MG63 (cell line): ENCODE measurements at places on chromosomes 3 and 15. TPM values are rescaled to one million over a fixed set of nuclear protein-coding genes. Genes with fewer than 3 reads are reported as not detected.

GRCh38 chr3:61029194-61029593 lies 222.1 kb downstream of the FHIT start:
- no peak for DNase-seq

DNA sequence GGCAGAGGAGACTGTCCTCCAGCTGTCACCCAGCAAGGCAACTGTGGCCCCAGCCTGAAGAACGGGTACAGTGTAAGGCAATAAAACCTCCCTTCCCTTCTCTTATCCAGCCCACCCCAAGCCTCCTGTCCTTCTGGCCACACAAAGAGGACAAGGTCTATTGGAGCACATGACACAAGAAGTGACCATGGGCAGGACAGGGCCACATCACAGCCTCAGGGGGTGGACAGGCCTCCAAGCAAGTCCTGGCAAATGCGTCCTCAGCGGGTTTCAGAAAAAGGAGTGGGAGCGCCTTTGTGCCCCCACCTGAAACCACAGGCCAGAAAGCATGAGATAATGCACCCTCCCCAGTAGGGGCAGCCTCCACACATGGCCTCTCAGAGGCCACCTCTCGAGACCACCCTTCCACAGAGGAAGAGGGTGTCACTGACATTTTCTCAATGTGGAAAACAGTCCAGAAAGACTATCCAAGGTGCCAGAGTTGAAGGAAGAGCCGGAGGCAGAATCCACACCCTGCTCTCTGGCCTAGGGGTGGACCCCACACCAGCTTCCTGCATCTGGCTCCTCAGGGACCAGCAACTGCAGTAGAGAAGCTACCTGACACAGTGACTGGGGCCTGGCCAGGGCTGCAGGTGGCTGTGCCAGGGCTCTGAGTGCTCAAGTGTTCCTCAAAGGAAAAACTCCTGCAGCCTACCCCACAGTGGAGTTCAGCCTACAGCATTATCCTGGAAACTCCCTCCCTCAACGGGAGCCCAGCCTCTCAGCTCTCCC lies 43.9 kb downstream of the CCDC12 start:
- no peak for DNase-seq

DNA sequence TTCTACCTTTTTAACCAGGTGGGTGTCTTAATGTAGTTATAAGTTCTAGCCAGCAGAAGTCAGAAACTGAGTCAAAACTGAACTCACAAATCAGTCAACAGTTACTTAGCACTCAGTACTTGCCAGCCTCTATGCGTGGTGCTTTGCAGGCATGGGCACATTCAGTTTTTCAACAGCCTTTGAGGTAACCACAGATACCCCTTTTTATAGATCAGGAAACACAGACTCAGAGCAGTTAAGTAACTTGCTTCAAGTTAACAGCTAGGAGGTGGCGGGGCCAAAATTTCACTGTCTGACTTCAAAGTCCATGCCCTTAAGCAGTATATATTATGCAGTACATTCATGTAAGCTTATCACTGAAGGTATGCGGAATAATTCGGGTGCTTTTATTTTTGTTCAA lies 139.4 kb downstream of the FHIT start:
- no peak for DNase-seq

GRCh38 chr15:80693682-80694610 lies 1.2 kb upstream of the ABHD17C start:
- peak; percentile 14 for DNase-seq

DNA sequence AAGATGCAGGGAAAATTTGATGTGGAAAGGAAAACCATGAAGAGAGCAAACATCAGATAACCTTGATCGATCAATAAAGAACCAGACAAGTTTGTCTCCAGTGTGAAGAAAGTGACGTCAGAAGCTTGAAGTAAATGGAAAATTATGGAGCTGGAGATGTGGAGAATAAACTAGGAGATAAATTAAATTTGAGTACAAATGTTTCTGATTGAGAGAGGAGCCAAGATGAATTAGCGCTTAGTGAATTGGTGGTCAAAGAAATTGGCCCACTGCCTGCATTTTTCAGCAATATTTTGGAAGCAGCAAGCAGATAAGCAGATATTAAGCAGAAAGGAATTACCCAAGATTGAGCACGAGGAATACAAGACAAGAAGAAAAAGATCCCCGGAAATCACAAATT lies 567.3 kb upstream of the ZNF385D start:
- DNase-seq: no peak

GRCh38 chr3:12396471-12396870 lies 87.8 kb upstream of the TSEN2 start:
- DNase-seq: no peak

DNA sequence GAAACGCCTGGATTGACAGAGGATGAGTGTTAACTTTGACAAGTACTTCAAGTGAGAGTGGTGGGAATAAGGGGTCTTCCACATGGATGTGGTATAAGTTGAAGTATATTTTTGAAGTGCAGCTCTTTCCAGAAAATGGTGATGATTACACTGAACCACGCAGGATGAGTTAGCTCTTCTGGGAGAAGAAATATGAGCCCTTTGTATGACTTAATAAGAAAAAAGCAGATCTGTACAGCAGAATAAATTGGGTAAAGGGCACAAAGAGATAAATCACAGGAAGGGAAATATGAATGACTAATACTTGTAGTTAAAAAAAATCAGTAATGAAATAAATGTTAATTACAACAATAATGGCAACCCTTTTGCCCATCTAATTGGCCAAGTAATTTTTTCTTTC lies 1.3 kb downstream of the CCR3 start:
- DNase-seq: no peak

GRCh38 chr15:71825021-71825730 lies 14.8 kb downstream of the NR2E3 start:
- no peak for DNase-seq

DNA sequence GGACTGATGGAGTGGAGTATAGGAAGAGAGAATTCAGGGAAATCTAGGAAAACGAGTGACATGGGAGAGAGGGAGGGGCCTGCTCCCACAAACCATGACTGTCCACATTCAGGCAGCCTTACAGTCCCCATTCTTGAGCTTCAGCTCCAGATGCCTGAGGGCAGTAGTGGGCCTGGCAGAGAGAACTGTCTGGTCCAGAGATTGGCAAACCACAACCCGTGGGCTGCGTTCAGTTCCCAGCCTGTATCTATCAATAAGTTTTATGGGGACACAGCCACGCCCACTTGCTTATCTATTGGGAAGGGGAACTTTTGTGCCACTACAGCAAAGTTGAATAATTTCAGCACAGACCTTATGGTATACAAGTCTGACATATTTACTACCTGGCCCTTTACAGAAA lies 63.8 kb downstream of the SLCO2A1 start:
- DNase-seq: no peak

DNA sequence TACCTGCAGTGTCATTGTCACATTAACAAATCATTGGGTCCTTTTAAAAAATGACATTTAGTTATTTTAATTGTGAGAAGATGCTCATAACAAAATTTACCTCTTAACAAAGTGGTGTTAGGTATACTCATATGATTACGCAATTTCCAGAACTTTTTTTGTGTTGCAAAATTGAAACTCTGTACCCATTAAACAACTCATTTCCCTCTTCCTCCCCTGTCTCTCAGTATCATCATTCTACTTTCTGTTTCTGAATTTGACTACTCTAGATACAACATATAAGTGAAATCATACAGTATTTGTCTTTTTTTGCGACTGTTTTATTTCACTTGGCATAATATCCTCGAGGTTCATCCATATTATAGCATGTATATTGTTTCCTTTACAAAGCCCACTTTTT lies 58.7 kb upstream of the CHST2 start:
- no peak for DNase-seq

CLDN16 gene
- not detected in 2 replicates for total RNA-seq

ANKRD63 gene
- total RNA-seq: not detected in 2 replicates

PLA1A gene
- not detected in 2 replicates for total RNA-seq

IQCH gene
- 2.2 and 3.5 TPM in 2 replicates for total RNA-seq
